Heart left ventricle (tissue), 16 donors: ENCODE measurements at places on chromosomes 7 and 10.

GRCh38 chr10:100983868-100984671, 3.2 kb downstream of the MRPL43 start:
- no peak for DNase-seq

DNA sequence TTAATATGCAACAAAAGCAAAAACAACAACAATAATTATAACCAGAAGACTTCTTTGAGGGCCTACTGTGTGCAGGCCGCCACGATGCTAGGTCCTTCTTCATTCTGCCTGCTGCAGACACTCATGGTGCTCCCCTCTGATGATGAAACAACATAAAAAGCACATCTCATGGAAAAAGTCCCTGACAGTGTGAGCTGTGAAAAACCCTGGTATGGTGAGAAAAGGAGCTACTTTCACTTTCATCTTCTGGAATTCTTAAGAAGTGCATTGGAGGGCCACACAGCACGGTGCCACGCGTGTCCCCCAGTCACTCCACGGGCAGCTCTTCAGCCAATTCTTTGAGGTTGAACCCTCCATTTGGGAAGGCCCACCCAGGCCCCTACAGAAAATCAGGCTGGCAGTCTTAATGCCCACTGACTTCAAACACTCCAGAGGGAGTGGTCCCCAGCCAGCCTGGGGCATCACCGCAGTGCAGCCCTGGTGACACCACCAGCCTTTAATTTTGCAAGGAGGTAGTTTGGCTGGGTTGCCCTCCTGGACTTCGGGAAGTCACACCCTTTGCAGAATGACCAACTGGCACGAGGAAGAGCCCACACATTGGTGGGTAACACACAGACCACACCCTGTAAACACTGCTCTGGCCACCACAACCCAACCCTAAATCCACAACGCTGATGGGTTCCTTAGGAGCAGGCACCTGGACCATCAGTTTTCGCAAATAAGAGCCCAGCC, 7.7 kb downstream of the KCNMA1 start:
- no peak for DNase-seq

GRCh38 chr10:132349766-132350165, 17.8 kb downstream of the LRRC27 start:
- DNase-seq = no peak

DNA sequence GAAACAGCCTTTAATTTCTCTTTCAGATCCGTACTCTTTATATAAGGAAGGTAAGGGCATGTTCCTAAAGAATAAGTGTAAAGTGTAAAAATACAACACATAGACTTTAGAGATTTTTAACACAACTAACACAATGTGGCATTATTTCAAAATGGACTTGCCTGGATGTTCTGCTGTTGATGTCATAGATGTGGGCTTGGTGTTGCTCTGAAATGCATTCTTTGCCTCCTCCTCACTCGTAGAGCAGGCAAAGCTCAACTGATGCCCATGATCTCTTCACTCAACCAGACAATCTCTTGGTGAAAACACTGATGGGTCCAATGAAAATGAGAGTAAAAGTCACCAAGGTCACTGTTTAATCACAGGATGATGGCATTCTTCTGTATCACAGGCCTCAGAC, 174.2 kb upstream of the TCERG1L start:
- DNase-seq = no peak

- DNase-seq = peak; percentile 28
Observed at GRCh38 chr7:70259502-70259901, 661.2 kb downstream of the AUTS2 start.

DNA sequence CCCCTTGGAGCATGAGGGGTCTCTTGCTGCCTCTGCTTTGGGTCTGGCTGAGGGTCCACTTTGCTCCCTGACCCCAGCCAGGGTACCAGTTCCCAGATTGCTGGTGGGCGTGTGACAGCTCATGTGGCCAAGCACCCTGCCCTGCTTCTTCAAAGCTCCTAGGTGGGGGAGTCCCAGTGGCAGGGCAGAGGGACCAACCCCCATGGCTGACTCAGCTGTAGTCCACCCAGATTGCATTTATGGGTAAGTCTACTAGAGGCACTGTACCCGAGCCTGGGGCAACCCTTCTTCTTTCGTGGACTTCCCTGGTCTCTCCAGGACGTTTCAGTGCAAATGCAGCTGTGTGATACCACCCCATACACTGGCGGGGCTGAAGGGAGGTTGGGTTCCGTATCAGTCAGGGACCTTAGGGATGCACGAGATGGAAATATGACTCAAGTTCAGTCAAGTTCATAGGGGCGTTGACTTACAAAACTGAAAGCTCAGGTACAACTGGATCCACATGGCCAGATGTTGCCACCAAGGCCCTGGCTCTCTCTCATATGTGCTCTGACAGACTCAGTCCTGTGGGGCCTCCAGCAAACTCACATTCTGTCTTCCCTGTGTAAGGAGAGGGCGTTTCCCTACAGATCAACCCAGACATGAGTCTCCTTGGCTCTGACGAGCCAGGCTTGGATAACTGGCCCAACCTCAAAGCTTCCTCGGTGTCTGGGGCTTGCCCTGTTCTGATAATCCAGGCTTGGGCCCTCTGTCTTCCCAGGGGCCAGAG, 13.6 kb downstream of the PTPRE start:
- no peak for DNase-seq
